ENCODE measurements at places on chromosomes 6 and 20. TPM values are rescaled to one million over a fixed set of nuclear protein-coding genes. Genes with fewer than 3 reads are reported as not detected.

DNA sequence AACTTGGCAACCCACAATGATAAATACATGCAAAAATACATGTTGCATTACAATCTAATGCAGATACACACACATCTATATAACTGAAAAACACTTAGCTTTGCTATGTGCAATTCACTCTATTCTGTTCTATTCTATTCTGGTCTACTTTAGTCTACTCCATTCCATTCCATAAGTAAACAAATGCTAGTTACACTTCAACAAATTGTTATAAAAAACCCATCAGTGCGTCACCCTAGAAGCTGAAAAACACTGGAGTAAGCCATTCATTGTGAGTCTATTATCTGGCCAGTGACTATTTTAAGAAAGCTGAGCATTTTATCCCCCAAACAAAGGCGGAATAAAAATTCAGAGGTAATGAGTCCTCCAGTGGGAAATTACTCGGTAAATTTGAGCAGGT is 315.7 kb upstream of the EPHA7 start:
- no peak for DNase-seq

The TRMT6 gene
- polyA plus RNA-seq: 37.4 TPM

DNA sequence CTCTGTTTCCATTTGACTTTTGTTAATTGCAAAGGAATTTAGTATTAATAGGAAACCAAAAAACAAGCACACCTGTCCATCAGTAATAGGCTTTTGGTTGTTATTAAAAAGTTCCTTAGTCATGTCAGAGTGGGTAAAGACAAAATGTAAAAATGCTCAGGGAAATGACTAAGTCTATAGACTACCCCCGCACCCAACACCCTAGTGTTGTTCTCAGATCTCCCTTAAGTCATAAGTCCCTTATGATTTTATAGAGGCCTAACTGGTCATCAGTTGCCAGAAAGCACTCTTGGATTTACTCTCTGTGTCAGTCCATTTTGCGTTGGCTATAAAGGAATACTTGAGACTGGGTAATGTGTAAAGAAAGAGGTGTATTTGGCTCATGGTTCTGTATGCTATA is 52.8 kb downstream of the MAP3K4 start:
- no peak for DNase-seq

DNA sequence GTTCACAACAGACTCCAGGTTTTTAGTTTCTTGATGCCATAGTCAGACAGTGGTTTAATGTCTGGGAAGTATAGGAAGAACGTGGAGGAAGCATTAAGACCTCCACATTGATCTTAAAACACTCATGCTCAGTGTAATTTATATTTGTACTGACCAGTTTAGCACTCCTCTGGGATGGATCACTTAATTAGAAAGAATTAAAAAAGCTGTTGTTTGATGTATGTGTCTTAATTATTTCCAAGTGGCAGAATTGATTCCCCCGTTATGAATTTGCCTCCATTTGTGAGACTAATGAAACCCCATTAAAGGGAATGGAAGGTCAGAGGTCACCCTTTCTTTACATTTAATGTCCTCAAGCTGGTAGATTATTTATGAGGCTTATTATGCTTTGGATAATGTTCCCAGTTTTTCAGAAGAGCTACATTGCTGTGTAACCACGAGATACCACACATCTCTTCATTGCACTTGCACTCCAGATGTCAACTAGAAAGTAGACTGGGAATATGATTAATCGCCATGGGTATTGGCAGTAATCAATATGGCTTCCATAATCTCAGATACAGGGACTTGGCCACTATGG is 270.0 kb upstream of the JAG1 start:
- DNase-seq: no peak

The POFUT1 gene
- 29.2 TPM for polyA plus RNA-seq

- no peak for DNase-seq
These were observed 208.2 kb upstream of the ZNF217 start for GRCh38 chr20:53801609-53802370.

The COL19A1 gene
- polyA plus RNA-seq: not detected

GRCh38 chr6:81608776-81609175 is 143.7 kb downstream of the TENT5A start:
- DNase-seq: no peak

GRCh38 chr6:168717491-168717890 is 276.5 kb downstream of the SMOC2 start:
- DNase-seq: no peak

GRCh38 chr20:10856237-10857015 is 182.6 kb upstream of the JAG1 start:
- no peak for DNase-seq

Data from A549 (cell line).